ENCODE measurements at places on chromosomes 1 and 21.

- no peak for DNase-seq
Measured at GRCh38 chr1:55690366-55690765, 475.2 kb upstream of the USP24 start.

DNA sequence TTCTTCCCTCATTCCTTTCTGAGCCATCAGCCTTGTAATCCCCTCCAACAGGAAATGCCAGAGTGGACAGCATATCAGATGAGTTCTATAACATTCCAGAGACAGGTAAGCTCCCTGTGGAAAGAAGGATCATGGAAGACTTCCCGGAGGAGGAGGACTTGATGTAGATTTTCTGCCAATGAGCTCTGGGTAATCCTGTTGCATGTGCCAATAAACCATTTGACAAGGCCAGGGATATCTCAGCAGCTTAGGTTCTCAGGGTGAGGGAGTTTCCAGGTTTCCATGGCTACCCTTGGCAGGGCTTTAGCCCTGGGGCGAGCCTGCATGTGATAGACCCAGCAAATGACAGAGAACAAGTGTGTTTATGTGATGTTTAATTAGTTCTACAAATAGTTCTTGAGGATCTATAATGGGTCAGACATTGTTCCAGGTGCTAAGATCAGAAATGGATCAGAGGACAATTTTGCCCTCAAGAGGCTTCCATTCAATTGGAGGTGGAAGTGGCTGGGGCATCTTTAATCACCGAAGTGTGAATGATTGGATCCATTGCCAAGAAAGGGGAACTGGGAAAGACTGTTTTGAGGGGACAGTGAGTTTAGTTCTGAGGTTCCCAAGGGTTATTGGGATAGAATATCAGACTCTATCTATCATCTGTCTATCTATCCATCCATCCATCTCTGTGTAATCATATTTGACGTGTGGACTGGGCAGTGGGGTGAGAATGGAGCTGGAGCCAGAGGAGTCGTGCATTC, 6.9 kb downstream of the PLA2G5 start:
- no peak for DNase-seq

DNA sequence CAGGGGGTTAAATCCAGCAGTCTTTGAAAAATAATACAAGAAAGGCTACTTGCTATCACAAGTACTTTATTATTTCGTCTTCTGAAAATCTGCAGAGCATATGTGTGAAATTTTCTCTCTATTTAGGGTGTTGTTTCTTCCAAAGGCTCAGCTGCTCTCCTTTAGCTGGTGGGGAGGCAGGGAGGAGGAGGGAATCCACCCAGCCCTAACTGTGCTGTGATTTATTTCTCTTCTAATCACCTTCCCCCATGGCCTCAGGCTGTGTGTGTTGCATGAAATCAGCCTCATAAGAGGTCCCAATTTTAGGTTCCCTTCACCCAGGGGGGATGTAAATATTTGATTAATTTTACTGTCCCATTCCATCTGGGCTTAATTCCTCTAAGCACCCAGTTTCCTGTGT, 77.6 kb upstream of the PGBD5 start:
- no peak for DNase-seq

DNA sequence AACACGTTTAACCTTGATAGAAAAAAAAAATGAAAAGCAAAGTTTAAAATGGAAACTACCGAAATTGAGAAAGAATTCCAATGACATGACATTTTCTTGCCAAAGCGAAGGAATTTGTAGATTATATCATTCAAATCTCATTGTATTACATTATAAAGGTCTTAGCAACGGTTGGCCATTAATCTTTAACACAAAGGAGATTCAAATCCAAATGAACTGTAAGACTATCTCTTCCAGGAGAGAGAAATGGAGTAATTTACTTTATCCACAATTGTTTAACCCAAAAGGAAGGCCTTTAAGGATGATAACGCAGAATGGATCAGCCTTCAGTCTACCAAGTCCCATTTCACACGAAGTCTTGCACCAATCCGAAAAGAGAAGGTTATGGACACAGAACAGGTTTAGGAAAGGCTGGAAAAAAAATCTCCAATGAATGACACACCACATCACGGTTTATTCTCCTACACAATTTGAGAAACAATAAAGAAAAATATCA, 1.5 kb downstream of the ENAH start:
- no peak for DNase-seq

DNA sequence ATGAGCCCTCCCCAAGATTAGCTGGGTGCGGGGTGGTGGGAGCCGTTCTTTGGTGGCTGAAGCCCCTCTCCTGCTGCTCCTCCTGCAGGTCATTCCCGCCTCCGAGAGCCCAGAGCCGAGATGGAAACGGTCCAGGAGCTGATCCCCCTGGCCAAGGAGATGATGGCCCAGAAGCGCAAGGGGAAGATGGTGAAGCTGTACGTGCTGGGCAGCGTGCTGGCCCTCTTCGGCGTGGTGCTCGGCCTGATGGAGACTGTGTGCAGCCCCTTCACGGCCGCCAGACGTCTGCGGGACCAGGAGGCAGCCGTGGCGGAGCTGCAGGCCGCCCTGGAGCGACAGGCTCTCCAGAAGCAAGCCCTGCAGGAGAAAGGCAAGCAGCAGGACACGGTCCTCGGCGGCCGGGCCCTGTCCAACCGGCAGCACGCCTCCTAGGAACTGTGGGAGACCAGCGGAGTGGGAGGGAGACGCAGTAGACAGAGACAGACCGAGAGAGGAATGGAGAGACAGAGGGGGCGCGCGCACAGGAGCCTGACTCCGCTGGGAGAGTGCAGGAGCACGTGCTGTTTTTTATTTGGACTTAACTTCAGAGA, 448 bp downstream of the G0S2 start:
- no peak for DNase-seq

- no peak for DNase-seq
Measured at GRCh38 chr1:37599940-37600339, 4.2 kb upstream of the GNL2 start.

DNA sequence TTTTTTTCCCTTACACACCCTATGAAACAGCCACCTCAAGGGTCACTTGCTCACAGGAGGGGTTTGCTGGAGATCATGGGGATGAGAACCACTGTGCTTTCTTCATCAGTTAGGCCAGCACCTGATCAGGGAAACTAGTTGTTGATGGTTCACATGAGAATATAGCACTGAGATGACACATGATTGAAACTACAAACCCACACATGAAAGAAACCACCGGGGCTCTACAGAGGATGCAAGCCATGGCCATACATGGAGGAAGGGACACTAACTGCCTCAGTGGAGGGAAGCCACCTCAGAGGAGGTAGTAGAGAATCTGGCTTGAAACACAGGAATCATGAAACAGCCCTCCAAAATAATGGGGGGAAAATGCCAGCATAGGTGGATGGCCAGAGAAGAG, 63.2 kb downstream of the PRKAB2 start:
- DNase-seq: no peak

All from pulmonary artery endothelial cell (primary cell).